ENCODE measurements at places on chromosomes 5 and 9.

GRCh38 chr9:123687246-123687751 lies 242.6 kb downstream of the DENND1A start:
- DNase-seq = no peak

DNA sequence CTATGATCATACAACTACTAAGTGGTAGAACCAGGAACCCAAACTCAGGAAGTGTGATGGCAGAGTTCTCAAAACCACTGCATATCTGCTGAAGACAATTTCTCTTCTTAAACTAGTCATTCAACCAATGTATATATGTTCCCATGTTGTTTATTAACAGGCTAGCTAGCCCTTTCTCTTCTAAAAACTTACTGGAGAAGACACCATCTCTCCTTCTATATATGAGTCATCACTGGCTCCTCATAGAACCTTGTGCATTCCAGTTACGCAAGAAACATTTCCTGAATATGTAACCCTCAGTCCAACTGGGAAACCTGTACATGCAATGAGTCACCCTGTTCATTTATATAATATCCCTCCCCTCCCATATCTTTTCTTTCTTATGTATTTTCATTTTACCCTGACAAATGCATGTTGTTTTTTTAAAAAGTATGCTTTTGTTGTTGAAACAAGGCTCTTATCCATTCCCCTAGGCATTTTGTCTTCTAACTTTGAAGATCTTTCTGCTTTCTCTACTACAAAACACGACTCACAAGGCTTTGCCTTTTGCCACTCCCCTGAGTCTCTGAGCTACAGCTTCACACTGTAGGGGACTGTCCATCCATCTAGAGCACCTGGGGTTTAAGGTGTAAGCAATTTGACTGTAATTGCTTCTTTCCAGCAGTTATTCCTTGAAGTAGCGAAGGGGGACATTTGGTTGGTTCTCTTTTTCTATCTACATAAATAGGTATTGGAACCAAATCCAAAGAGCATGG lies 119.5 kb downstream of the ANXA1 start:
- DNase-seq = peak; percentile 93

DNA sequence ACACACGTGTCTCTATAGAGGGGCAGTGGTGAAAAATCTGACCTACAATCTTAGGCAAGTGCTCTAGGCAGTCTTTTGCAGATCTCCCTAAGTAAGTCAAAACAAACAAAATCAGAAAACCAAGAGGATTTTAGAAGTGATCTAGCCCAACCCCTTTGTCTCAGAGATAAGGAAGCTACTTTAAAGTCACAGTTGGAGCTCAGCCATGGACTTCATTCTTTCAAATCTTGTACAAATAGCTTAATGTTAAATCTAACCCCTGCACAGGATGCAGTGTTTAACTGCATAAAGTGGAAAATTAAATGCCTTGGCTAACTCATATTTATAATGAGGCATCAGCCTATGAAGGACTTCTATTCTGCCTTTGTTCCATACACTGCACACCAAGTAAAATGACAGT lies 135.1 kb upstream of the RFX3 start:
- DNase-seq = no peak

GRCh38 chr5:151284392-151284967 lies 19.1 kb downstream of the SLC36A3 start:
- DNase-seq = no peak

DNA sequence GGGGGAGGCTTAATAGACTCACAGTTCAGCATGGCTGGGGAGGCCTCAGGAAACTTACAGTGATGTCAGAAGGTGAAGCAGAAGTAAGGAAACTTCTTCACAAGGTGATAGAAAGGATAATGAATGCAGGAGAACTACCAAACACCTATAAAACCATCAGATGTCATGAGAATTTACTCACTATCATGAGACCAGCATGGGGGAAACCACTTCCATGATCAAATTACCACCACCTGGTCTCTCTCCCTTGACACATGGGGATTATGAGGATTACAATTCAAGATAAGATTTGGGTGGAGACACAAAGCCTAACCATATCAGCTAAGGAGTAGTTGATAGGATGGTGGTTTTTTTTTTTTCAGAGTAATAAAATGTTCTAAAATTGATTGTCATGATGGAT lies 201.8 kb downstream of the CDH12 start:
- DNase-seq = no peak

DNA sequence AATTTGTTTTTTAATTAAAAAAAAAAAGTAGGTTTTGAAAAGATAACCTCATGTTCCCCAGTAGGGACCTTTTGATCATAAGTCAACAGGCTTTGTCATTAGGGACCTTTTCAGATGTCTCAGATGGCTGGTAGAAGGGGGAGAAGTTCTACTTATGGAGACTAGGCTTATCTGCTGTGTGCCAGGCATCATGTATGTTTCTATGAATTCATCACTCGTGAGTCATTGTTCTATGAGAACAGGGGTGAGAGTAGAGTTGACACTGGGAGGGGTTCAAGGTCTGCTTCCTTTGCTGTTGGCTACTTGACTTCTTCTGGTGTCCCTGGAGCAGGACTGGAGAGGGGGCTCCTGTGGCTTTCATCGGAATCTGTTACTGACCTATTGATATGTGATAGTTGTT lies 138.8 kb downstream of the KDM4C start:
- DNase-seq = peak; percentile 29

GRCh38 chr9:128057724-128058409 lies 9.3 kb downstream of the NAIF1 start:
- no peak for DNase-seq

GRCh38 chr5:65577141-65577540 lies 14.0 kb downstream of the PPWD1 start:
- DNase-seq = no peak

- no peak for DNase-seq
Observed at GRCh38 chr5:160379511-160379910, 9.1 kb upstream of the C1QTNF2 start.
